ENCODE measurements at places on chromosomes 2 and 18. TPM values are rescaled to one million over a fixed set of nuclear protein-coding genes. Genes with fewer than 3 reads are reported as not detected.

DNA sequence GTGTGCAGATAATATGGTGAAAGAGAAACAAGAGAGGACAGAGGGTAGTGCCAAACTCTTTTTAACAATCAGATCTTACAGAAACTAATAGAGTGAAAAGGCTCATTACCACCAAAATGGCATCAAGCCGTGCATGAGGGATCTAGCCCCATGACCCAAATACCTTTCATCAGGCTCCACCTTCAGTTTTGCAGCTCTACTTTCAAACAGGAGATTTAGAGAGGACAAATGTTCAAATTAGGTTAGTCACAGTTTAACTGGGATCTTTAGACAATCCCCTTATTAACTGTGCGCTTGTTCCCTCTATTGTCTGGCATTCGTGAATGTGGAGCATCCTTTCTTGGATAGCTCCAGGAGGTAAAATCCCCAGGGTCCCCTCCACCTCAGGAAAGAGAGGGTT, 1209.3 kb upstream of the CHAC2 start:
- DNase-seq: no peak

DNA sequence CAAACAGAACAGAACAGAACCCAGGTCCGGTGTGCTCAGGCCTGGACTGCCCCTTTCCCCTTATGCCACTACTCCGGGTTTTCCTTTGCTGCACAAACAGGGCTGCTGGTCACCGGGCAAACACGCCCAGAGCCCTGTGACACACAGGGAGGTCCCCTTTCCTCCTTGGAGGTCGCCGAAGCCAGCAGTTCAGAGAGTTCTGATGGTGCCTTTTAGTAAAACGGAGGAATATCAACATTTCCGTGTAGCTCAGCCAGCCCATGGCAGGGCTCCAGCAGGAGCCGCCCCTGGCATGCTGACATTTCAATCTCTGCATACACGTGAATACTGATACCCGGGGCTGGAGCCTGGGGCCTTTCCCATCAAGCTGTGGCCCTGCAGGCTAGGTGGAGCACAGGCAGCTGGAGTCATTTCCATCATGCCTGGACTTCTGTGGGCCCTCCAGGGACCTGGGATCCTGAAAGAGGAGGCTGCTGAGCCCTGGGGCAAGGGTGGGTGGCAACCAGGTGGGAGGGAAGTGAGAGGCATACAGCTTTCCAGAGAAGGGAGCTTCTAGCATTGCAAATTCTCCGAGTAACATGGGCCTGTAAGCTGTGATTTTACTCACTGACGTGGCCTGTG, 91.4 kb upstream of the PXDN start:
- no peak for DNase-seq

GRCh38 chr2:21018290-21018689, 25.6 kb downstream of the APOB start:
- no peak for DNase-seq

DNA sequence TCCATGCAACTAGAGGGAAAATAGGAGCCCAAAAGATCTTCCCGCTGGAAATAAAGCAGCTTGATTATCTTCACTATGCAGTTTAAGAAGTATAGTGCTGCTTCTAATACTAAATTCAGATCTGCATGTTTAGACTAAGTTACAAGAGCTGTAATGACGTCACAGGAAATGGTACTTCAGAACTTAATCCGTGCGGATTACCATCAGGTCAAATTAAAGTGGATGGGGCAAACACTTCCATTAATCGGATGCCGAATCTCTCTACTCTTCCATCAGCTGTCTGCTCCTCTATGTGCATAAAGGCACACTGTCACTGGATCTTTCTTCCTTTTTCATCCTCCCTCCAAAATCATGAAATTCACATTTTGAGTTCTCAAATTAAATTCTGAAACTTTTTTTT, 52.6 kb downstream of the TRAPPC12 start:
- no peak for DNase-seq

DNA sequence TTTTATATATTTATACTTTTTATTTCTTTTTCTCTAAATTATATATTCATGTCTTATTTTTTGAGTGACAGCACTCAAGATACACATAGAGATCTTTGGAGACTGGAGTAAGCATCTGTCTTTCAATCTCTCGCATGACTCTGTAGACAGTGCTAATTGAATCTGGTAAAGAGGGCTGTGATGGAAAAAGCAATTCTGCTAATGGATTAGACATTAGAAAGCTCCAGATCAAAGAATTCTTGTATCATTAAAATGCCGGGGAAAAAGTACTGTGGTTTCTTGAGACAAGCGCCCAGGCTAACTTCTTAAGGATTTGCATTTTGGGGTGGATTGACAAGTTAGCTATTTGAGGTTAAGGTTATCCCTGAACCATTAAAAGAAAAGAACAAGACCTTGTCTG, 383.1 kb upstream of the TNP1 start:
- no peak for DNase-seq

DNA sequence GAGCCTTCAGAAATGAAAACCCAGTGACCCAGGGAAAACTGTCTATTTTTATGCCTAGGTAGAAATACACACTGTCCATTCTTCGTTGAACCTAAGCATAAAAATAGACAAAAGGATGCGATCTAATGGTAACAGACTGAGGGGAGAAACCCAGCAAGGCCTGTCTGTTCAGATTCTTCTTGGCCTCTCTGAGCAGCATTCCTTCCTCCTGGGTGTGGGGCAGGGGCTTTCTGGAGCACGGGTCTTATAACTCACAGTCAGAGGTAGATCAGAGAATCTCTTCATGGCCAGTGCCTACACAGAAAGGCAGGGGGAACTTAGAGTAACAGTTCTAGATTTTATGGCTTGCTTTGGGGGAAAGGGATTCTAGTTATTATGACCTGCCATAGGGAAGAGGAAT, 56.0 kb downstream of the PKDCC start:
- no peak for DNase-seq

- no peak for DNase-seq
Measured at GRCh38 chr2:101400048-101400447, 12.7 kb upstream of the CREG2 start.

IMMT gene
- 287 TPM for total RNA-seq

MAPK4 gene
- total RNA-seq: 34.1 TPM

G6PC2 gene
- total RNA-seq: not detected

MAP3K19 gene
- total RNA-seq: not detected

CKAP2L gene
- 1.3 TPM for total RNA-seq
